ENCODE measurements at places on chromosomes 5 and 9.

DNA sequence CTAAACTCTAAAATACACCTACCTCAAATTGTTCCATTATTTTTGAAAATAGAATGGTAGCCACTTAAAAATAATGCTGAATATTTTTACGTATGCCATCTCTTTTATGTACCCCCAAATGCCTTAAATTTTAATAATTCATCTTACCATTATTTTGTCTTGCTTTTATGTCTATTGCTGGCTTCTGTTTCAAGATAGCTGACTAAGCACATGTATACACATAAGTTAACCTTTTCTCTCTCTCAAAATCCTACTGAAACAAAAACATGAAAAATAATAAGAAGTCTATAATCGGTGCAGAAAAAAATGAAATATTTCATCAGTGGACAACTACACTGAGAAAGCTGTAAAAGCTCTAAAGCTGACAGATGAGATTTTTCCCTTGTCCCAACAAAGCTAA is 652.0 kb upstream of the ZNF608 start:
- DNase-seq: no peak

GRCh38 chr9:102398205-102398604 is 596.9 kb upstream of the CYLC2 start:
- no peak for DNase-seq

DNA sequence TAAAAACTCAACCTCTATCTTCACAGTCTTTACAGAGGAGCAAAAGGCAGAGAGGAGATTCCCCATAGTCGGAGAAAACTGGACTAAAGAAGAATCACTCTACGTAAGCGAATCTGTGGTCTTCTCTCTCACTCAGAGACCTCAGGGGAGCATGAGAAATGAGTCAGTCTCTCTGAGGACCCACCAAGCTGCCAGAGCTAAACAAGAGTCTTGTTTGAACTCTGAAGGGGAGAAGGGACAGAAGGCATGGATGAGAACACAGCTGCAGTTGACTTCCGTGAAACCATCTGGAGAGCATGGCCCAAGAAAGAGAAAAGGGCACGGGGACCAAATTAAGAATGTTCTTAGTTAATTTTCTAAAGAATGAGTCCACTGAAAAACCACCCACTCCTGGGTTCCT is 12.8 kb upstream of the MAN2A1 start:
- DNase-seq: no peak

GRCh38 chr9:87950765-87951488 is 23.4 kb downstream of the CDK20 start:
- peak; percentile 46 for DNase-seq

- no peak for DNase-seq
Measured at GRCh38 chr5:123104607-123105006, 15.6 kb downstream of the PRDM6 start.

- no peak for DNase-seq
Measured at GRCh38 chr5:144453753-144454152, 283.1 kb downstream of the KCTD16 start.

DNA sequence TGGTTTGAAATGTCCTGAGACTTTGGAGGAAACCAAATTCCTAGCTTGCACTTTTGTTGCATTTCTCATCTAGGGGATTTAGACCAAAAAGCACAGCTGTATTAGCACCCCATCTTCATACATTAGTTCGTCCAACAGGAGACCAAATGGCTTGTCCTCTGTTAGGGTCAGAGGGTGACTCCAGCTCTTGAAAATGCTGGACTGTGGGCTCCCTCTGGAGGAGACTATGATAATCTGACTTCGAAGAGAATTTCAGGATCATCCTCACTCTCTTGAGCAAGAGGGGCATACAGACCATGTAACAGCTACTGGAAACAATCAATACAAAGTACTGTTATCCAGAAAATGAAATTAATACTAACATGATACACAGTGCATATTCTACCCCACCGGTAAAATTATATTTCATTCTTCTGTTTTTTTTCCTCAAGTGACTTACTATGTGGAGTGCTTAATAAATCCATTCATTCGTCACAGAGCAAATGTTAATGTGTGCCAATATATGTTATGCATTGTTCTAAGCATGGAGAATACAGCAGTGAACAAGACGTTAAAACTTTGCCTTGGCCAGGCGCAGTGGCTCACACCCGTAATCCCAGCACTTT is 63.7 kb upstream of the PPP2CA start:
- peak; percentile 85 for DNase-seq

DNA sequence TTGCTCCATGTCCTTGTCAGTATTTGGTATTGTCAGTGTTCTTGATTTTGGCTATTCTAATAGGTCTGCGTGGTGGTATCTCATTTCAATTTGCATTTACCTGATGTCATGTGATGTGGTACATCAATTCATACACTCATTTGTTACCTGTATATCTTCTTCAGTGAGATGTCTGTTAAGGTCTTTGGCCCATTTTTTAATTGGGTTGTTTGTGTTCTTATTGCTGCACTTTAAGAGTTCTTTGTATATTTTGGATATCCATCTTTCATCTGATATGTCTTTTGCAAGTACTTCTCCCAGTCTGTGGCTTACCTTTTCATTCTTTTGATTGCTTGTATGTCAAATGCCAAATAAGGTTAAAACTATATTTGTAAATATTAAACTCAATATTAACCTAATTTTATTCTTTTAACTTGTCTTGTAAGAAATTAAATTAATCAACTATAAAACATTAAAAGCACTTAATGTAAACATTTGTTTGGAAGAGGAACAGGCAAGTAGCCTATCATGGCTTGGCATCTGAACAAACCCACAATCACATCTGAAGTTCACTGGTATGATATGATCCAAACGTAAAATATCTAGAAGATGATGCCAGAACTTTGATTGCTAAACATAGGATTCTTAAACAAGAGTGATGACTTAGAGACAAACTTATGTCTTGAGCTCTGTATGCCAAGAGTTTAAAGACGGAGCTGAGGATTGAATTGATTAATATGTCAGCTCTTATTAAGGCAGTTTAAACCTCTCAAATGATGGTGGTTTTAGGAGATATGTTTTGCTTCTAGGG is 587.3 kb downstream of the ANXA1 start:
- DNase-seq: no peak

DNA sequence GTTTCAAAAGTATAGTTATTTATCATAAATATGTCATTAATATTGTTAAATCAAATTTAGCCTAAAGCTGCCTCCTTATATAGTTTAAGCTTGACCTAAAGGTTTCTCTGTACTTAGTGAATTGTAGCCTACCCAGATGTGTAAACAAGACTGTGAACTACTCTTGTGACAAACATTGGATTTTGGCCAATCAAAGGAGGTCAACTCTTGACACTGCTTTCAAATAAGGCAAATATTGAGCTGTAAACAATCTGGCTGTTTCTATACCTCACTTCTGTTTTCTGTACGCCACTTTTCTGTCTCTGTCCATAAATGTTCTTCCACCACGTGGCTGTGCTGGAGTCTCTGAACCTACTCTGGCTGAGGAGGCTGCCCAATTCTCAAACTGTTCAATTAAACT is 51.2 kb downstream of the FXN start:
- no peak for DNase-seq

DNA sequence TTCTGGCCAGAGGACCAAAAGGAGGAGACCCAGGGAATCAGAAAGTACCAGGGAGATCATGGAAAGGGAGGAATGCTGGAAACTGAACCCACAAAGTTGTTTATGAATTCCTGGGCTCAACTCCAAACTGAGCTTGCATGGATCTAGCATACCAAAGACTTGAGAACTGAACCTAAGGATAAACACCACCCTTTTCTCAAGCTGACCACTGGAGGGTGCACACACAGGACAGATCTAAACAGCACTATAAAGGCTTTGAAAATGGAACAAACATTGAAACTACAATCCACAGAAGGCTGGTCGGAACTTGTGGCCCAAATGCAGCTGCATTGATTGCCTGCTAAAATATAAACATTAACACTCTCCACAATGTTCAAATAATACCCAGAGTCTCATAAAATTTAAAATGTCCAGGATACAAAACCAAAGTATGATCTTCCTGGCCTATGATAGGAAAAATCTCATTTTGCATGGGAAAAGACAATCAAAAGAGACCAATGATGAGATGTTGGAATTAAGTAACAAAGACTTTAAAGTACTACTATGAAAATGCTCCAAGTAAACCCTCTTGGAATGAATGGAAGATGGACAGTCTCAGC is 15.6 kb upstream of the IRF1 start:
- peak; percentile 27 for DNase-seq

- no peak for DNase-seq
Measured at GRCh38 chr5:61744690-61745619, 412.9 kb downstream of the ZSWIM6 start.

- peak; percentile 37 for DNase-seq
Measured at GRCh38 chr9:122393284-122393983, 22.6 kb downstream of the PTGS1 start.

DNA sequence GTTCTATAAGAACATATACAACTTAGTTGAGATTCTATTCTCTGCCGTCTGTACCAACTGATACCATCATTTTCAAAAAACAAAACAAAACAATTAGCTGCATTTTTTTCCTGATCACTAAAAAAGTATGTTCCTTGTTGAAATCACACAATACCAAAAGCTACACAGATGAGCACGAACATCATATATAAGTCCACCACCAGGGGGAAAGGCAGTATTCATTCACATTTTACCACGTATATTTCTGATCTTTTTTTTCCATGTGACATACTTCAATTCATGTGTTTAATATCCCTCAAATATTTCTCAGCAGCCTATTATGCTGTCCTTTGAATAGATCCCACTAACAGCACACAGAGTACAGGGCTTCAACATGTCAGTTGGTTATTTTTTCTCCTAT is 40.6 kb downstream of the IRX2 start:
- no peak for DNase-seq

DNA sequence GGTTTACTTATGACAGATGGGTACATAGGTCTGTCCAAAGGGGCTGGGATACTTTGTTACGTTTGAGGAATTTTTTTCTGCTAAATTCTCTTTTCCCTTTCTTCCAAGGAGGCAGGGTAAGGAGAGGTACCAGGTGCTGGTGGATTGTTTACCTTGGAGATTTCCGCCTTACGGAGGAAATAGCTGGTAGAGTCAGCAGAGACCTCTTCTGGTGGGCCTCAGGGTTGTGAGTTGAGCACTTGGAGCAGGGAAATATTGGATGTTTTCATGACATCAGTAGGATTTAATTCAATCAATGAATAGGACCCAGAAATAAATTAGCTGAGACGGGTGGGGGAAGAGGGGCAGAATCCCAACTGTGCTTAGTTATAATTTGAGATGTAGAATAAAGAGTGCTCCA is 60.0 kb upstream of the TAF11L2 start:
- no peak for DNase-seq

GRCh38 chr9:124183772-124184171 is 74.0 kb upstream of the NEK6 start:
- no peak for DNase-seq

DNA sequence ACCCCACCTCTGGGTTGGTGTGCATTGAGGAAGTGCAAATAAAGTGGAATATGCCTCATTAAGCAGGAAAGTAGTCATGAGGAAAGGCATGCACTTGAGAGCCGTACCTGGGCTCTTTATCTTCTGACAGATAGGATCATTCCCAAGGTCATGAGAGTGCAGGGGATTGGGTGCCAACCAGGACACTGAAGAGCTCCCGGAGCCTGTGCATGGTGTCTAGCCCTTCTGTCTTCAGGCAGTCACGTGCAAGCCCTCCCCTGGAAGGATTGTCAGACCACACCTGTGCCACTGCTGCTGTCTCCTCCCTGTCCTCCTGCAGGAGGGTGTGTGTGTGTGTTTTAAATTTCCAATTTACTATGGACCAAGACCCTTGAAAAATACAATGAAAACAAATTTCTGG is 69.6 kb downstream of the PDE8B start:
- no peak for DNase-seq

DNA sequence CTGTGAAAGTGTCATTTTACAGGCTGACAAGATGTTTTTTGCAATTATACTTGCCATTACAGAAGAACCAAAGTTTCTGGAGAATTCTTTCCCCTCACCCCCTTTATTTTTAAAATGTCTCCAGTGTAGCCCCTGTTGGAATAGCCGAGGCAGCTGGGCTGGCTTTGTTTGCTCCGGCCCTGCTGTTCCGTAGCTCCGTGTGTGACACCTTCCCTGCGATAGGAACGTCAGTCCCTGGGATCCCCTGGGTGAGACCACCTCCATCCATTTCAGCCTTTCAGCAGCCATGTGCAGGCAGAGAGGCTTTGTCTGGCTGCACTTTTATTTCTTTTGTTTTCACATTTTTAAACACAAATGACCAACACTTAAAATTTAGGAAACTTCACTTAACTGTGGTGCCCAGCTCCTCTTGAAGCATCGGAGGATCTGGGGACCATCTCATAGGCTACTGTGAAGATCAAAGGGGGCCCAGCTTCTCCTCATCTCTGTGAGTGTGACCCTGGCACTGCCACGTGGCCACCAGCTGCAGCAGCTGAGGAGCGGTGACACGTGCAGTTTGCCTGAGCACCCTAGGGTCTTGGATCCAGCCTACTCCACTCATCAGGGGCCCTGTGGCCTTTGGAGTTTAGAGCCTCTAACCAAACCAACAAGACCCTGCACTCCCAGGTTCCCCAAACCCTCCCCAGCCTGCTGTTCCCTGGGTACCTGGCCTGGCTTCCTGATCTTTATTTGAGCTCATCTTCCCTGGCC is 125.7 kb upstream of the RAPGEF1 start:
- DNase-seq: no peak

- DNase-seq: peak; percentile 47
Measured at GRCh38 chr5:137752905-137753690, 1.1 kb downstream of the HNRNPA0 start.

- peak; percentile 21 for DNase-seq
Measured at GRCh38 chr5:42745426-42745825, 11.2 kb upstream of the CCDC152 start.

DNA sequence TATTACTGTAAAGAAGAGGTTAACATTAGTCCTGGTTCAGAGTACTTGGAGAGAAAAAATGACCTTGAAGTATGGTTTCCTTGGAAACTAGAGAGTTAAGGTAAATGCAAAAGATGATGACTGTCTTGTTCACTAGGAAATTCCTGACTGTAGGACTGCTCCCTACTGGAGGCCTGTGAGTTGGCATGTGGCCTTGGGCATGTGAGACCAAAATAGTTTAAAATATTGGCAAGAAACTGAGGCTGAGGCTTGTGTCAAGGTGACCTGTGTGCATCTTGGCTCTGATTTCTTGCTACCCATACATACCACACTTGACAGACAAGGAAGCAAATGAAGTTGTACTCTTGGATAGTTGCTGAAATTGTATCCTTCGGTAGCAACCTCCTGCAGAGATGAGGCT is 96.5 kb downstream of the TARS1 start:
- no peak for DNase-seq

GRCh38 chr5:77958642-77959330 is 182.6 kb upstream of the TBCA start:
- no peak for DNase-seq

GRCh38 chr5:107853696-107854095 is 183.0 kb upstream of the EFNA5 start:
- DNase-seq: no peak

DNA sequence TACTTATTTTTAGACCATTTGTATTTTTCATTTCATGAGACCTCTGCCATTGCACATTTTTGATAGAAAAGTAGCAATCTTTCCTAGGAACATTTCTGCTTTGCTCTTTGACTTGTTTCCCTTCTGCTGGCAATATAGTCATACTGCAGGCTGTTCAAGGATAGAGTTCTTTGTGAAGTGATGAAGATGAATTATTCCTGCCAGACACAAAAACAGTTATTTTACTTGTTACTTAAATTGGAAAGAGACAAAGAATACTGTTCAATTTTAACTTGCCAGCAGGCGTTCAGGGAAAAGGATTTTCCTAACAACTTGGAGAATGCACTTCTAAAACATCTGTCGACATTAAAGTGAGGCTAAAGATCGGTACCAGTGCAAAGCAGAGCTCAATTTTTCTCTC is 251.7 kb upstream of the ACTBL2 start:
- DNase-seq: no peak

Measured in inflammatory macrophage (primary cell).